ENCODE measurements at places on chromosomes 7 and 10.

- DNase-seq, result no peak
These were observed 891.5 kb upstream of the CELF2 start for GRCh38 chr10:10126218-10126617.

GRCh38 chr7:131067220-131067619 is 260.5 kb upstream of the MKLN1 start:
- no peak for DNase-seq

- no peak for DNase-seq
These were observed 136.9 kb upstream of the ASAH2 start for GRCh38 chr10:50388181-50388580.

DNA sequence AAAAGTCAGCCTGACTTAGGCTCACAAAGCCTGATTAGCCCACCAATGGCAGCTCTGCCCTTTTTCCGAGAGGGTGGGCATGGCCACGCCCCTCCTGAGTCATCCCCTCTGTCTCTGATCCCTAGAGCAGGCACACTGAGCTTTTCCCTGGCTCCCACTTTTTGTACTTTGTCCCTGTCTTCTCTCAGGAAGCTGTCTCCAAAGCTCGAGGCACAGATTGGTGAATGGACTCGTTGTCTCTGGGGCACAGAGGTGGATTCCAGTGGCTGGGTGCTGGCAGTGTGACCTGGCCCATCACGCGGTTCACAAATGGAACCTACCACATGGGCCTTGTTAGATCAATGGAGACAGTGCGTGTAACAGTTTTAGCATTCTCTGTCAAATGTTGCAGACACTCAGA is 313.5 kb downstream of the WDR37 start:
- DNase-seq, result no peak

DNA sequence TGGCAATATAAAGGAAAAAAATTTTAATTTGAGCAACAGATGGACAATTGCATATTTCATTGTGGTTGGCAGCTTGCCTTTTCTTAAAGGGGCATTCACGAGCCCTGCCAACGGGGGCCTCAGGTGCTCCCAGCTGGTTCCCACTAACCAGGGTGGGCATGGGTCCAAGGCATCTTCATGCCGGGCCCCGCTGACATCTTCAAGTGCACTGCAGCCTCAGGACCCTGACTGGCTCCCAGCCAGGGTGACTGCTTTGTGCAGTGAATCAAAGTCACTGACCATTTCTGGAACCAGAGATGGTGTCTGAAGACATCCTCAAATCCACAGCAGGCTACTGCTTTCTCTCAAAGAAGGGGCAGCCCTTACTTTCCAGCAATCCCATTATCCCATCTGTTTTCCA is 275.2 kb upstream of the MGMT start:
- no peak for DNase-seq

DNA sequence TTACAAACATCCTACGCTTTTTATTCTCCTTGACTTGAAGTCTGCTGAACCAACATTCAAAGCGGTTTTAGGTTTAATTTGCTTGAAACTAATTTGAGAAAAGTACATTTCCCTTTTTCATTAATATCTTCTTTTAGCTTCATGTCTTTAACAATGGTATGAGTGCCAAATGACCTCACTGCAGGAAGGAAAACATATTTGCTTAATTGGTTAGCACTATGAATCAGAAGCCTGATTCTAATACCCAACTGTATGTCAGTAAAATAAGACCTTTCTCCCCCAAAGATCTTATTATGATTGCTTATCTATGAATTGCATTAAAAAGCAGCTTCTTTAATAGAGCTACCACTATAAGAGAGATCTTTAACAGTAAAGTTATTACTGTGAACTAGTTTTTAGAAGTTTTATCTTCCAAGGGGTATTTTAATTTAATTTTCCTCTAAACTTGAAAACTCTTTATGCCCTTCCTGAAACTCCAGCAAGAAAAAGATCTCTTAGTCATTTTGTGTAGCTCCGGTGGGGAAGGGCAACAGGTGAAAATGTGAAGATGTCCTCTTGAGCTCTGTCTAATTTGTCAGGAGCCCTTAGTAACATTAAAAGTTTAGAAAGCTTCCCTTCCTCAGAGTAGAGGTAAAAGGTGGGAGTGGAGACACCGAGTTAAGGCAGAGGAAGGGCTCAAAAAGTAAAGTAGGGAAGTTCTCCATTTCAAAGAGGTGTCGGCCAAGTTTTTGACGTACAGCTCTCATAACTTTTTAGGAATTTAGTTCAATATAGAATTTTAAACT is 6.1 kb downstream of the COL1A2 start:
- DNase-seq, result peak; percentile 51

GRCh38 chr10:127736915-127737562 is at the start of gene FOXI2:
Gene FOXI2, plus strand, starts transcription at chr10:127737185. Its CDS starts 89 bp downstream, at chr10:127737274.
- no peak for DNase-seq

- DNase-seq, result no peak
These were observed 202.3 kb upstream of the LRRN3 start for GRCh38 chr7:110888641-110889040.

GRCh38 chr7:114957444-114957843 is 35.5 kb downstream of the MDFIC start:
- DNase-seq, result no peak

DNA sequence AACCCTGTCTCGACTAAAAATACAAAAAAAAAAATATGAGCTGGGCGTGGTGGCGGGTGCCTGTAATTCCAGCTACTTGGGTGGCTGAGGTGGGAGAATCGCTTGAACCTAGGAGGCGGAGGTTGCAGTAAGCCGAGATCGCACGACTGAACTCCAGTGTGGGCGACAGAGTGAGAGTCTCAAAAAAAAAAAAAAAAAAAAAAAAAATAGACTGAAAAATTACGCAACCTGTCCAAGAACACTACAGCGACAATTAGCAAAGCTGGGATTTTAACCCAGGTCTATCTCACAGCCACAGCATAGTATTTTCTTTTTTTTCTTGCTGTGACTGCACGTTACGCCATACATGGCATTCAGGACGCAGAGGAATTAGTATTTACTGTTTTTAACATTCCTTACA is 1.1 kb upstream of the RABGEF1 start:
- DNase-seq, result no peak

- DNase-seq, result no peak
These were observed 266.2 kb downstream of the SLC25A13 start for GRCh38 chr7:96055717-96056116.

- DNase-seq, result peak; percentile 78
These were observed 469.3 kb upstream of the KLF6 start for GRCh38 chr10:4254101-4254994.

- no peak for DNase-seq
These were observed 1.3 kb downstream of the POR start for GRCh38 chr7:75916259-75916658.

DNA sequence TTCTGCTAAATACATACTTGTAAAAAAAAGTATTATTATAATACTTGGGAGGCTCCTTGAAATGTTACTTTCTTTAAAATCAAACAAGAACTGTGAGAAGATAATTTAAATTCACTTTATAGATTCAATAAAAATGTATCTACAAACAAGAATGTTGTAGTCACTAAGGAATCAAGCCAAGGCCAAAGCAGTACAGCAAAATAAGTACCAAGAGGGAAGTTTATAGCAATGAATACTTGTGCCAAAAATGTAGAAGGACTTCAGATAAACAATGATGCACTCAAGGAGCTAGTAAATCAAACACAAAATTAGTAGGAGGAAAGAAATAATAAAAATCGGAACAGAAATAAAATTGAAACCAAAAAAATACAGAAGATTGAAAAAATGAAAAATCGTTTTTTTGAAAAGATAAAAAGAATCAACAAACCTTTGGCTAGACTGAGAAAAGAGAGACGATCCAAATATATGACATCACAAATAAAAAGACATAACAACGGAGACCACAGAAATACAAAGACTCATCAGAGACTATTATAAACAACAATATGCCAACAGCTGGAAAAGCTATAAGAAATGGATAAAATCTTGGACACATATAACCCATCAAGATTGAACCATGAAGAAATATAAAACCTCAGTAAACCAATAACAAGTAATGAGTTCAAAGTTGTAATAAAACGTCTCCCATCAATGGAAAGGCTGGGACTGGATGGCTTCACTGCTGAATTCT is 286.0 kb upstream of the TMEM229A start:
- DNase-seq, result no peak

GRCh38 chr10:88828310-88828709 is 23.3 kb downstream of the ANKRD22 start:
- DNase-seq, result peak; percentile 20

- no peak for DNase-seq
These were observed 41.8 kb downstream of the FAM20C start for GRCh38 chr7:234051-234707.
